ENCODE measurements at places on chromosomes 3 and 15. TPM values are rescaled to one million over a fixed set of nuclear protein-coding genes. Genes with fewer than 3 reads are reported as not detected.

RAB8B gene
- 72.7 TPM for total RNA-seq

ZNF502 gene
- total RNA-seq = 2.3 TPM

DNA sequence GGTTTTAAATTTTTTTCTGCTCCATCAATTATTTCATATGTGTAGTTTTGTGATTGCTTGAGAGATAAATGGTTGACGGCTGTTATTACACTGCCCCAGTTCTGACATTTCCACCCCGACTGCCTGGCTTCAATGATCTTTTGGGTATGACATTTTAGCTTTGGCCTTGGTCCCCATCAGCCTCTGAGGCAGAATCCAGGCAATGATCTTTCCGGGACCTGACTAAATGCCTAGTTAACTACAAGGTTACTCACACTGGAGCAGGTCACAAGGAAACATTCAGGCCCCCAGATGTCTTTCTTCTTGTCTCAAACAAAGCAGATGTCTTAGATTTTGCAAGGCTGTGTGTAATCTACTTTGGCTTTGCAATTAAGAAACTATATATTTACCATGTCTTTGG, 61.1 kb upstream of the TMCO5A start:
- DNase-seq = no peak

- no peak for DNase-seq
These were observed 146.2 kb upstream of the DPH6 start for GRCh38 chr15:35691891-35692867.

INSYN1 gene
- total RNA-seq = 3.8 TPM

Measured in lower lobe of right lung (tissue), 2 donors.